Stimulated activated CD4-positive, alpha-beta T cell treated with anti-CD3 and anti-CD28 coated beads, Interleukin-4, amount 100 ng/mL, for 4 hours (primary cell): ENCODE measurements at places on chromosomes 2 and 18.
A peak's percentile ranks its signal among the peaks of the same experiment; 100 is the strongest.

- peak; percentile 81 for DNase-seq
Measured at GRCh38 chr2:85420536-85421259, 2.2 kb downstream of the SH2D6 start.

DNA sequence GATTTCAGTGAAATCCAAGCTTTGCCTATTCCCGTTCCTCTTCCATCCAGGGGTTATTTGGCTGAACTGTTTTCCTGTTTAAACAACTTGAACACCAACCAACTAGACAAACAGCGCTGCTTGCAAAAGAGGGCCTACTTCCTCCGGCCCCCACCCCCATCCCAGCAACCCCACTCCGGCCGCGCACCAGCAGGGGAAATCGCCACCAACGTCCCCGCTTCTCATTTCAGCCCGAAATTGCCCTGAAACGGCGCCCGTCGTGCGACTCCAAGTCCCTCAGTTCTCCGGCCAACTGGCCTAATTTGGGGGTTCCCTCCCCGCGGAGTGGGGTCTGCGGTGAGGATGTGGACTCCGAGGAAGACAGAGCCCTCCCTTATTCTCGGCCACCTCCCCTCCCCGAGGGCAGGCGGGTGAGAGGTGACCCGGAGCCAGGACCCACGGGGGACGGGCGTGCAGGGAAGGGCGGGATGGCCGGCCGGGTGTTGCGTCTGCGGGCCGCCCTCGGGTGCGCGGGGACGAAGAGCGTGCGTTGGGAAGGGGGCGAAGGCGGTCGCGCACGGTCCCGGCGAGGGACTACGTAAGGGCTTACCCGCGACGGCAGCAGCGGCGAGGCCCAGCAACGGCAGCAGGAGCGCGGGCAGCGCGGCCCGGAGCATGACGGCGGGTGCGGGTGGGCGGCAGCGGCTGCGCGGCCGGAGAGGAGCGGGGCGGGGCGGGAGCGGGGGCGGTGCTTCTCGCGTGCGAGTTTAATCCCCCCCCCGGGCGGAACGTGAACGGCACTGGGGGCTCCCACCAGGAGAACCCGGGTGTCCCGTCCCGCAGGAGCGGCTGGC lies at the start of gene CD302:
Gene CD302, minus strand, starts transcription at position 666 of the 833 bp plus-strand sequence. Its CDS starts 10 bp downstream, at position 656.
- peak; percentile 44 for DNase-seq

DNA sequence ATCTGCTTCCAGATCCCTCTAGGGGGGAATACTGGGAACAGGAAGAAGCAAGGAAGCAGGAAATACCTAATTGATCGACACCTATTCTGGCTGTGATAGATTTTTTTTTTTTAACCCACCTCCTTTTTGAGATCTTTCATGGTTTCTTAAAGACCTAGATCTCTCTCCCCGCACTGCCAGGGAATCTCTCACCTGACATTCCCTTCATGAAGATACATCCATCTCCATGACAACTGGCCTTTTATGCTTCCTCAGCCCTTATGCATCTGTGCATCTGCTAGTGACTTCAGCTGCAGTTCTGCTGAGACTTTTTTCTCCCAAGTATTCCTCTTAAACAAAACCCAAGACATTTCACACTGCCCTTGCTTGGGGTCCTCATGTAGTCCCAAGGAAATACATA lies 21.1 kb upstream of the CPO start:
- DNase-seq = no peak

DNA sequence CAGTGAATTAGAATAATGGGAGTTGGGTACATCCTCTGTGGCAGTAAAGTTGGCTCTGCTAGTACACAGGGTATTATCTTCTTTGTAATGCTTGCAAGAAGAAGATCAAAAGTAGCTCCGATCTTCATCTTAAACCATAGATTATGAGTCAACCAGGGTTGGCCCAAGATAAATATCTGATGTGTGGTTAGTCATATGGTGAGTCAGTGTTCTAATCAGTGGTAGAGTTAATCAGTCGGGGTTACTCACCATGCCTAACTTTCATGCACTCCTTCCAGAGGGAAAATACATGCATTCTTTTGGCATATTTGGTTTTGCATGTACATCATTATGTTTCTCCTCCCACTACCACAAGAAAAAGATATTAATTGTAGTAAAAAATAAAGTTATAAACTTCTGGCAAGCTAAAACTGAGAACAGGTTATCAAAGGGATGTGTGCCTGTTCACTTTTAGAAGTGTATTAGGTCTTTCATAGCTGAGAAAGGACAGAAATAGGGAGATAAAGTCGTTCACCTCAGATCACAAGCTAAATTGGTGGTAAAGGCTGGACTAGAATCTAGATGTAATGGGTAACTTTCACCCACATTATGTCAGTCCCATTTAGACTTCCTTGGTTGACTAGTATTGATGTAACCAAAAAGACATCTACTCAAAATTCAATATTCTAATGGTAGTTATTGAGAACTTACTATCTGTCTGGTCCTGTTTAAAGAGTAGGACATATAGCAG lies 684.4 kb downstream of the IRS1 start:
- DNase-seq = no peak

DNA sequence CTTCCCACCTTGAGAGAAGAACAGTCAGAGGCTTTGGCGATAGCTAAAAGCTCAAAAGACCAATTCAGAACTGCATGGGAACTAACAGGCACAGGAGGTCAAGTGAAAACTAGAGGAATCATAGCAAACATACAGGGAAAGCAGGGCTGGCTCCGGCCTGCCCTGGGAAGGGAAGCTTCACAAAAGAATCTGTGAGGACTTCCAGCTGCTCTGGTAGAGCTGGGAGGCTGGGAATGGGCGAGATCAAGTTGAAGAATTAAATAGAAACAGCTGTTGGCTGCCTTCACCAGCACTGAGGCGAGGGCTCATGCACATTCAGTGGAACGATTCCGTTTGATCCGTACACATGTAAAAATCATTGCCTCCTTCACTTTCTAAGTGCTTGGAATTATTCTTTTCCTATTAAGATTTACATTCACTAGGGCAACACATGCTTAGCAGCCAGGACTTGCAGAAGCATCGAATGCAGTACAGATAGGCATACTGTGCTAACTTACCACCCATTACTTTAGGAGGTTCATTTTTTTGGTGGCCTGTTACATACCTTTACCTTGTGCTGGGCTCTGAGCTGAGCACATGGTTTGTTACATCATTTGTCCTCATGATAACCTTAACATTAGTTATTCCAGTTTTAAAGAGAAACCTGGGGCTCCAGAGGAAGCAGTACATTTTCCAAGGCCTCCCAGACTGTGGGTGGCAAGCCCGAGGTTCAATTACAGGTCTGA lies 125.4 kb upstream of the RNF152 start:
- DNase-seq = no peak

DNA sequence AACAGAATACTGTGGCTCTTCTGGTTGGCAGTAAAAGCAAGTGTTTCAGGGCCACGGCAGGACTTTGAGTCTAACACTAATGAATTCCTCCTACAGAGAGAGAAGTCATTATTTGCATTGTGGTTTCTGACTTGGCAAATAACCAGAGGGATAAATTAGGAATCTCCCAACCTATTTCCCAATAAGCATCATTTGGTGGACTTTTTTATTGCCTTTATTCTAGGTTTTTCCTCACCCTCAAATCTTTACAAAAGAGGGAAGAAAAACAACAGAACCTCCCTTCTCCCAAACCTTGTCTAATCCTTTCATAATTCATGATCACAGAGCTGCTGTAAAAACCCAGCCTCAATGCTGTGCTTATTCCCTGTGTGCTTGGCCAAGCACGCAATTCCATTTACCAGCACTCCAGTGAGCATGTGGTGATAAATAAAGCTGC lies 179.7 kb downstream of the AGPS start:
- DNase-seq = no peak

- no peak for DNase-seq
Measured at GRCh38 chr2:102138331-102138730, 4.2 kb upstream of the IL1R1 start.

DNA sequence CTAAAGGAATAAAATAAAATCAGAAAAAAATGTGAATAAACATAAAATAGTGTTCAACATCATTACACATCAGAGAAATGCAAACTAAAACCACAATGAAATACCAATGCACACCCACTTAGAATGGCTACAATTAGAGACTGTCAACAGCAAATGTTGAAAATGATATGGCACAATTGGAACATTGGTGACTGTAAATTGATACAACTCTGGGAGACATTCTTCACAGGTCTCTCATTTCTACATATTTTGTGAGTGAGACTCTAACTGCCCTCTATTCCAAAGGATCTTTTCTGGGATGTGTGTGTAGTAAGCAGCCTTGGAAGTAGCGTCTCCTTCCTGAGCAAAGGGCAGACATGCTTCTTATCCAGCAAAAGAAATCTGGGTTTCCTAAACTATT lies 323.0 kb downstream of the FBXO15 start:
- no peak for DNase-seq

GRCh38 chr18:60372596-60372995 lies at the start of gene MC4R:
TSS of gene MC4R (minus strand) at chr18:60372775. CDS start at chr18:60372349, 426 bp downstream.
- DNase-seq = no peak

DNA sequence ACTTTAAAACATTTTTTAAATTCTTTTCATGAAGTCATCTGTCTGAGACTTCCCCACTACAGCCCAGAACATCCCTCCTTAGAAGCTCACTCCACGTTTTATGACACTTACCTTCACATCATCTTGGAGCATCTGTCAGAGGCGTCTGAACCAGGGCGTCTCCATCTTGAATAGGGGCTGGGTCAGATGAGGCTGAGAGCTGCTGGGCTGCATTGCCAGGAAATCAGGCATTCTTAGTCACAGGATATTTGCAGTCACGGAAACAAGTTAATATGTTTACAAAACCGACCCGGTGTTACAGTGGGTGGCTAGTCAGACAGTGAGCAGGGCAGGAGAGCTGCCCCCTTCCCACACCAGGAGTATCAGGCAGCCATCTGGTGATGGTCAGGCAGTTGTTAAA lies 456.5 kb downstream of the FBXO15 start:
- DNase-seq = no peak

- no peak for DNase-seq
Measured at GRCh38 chr18:31356025-31356424, 20.6 kb upstream of the DSG4 start.

- no peak for DNase-seq
Measured at GRCh38 chr2:68238955-68239822, 13.1 kb downstream of the PPP3R1 start.

- no peak for DNase-seq
Measured at GRCh38 chr2:225008179-225008856, 34.0 kb downstream of the DOCK10 start.

GRCh38 chr2:172607379-172607928 lies 51.6 kb downstream of the PDK1 start:
- DNase-seq = no peak

GRCh38 chr18:58831606-58832005 lies 33.1 kb upstream of the ZNF532 start:
- no peak for DNase-seq

DNA sequence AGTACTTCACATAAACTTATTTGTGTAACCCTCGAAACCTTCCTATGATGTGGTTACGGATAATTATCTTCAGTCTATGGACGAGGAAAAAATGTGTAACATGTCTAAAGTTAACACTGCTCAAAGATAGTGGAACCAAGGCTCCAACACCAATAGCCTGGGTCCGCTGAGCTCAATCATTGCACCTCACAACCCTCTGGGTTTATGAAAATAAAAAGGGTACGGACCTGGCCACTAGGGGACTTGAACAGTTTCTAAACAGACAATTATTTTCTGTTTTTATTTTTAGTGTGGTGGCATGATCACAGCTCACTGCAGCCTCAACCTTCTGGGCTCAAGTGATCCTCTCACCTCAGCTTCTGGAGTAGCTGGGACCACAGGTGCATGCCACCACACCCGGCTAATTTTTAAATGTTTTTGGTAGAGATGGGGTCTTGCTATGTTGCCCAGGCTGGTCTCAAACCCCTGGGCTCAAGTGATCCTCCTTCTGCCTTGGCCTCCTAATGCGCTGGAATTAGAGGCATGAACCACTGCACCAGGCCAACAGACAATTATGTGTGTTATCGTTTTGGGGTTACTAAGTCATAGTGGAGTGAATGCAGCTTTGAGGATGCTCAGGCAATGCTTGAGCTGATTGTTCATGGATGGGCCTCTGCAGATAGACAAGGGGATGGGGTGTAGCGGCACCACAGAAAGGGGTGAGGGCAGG lies 10.1 kb downstream of the CASP8 start:
- DNase-seq = no peak

DNA sequence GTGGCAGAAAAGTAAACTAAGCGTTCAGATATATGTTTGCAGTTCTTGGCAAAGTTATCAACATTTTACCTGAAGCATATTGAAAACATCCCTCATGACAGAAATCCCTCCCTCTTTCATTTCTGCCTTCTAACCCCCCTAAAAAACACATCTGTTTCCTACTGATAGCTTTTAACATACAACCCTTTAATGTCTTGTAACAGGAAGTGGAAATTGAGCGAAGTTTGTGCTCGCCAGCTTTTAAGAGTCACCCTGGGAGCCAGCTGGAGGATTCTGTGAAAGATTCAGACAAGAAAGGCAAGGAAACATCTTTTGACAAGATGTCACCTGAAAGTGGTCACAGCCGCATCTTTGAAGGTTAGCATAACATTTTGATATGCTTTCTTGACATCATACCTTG lies 247.4 kb downstream of the XIRP2 start:
- no peak for DNase-seq

- no peak for DNase-seq
Measured at GRCh38 chr2:121898483-121898882, 143.0 kb downstream of the TSN start.

GRCh38 chr2:230774348-230774951 lies 61.8 kb downstream of the CAB39 start:
- DNase-seq = no peak

DNA sequence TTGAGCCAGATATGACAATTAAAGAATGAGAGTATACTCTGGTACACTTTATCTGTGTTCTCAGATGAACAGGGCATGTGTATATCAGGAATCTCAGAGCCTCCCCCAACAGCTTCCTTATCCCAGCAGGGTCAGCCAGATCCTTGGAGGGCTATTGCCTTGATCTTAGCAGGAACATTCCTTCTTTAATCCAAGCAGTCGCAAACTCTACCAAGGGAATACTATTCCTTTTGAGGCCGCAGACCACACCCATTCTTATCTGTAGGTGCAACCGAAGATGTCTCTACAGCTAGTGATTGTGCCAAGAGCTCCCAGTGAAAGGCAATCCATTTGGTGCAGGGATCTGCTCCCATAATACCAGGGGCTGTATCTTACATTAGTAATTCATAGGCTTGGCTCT lies 118.3 kb upstream of the DOK6 start:
- no peak for DNase-seq

DNA sequence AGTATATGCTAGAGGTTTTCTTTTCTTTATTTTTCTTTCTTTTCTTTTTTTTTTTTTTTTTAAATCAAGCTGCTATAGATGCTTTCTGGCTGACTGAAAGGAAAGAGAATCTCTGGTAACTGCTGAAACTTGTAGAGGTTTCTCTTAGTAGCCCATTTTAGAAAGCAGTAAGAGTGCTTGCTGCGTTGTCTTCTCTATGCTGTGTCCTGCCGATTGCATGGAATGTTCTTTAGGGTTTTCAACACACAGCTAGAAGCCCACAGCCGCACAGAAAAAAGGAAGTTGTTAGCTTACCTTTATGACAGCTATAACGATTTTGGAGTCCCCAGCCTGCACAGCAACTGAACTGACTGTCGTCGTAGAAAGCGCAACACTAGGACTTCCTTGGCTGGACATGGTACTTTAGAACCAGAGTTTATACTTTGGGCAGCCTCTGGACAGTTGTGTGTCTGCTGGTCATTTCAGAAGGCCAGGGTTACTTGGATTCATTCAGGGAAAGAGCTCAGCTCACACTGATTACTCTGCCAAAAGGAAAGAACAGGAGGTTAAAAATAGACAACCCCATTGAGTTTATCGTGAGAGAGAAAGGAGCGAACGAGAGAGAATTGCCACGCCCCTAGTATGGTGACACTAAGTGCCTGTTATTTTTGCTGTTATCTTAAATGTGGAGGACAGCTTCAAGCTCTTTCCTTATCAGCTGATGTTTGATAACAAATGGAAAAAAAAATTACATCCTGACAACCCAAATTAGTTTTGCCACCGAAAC lies at the start of gene CCDC141:
Gene CCDC141, minus strand, starts transcription at position 592 of the 766 bp plus-strand sequence. Its CDS starts 196 bp downstream, at position 396.
- no peak for DNase-seq

GRCh38 chr2:82023710-82024109 lies 1719.2 kb upstream of the LRRTM1 start:
- DNase-seq = no peak
